ENCODE measurements at places on chromosomes 16 and 17. TPM values are rescaled to one million over a fixed set of nuclear protein-coding genes. Genes with fewer than 3 reads are reported as not detected.

- DNase-seq, result no peak
Observed at GRCh38 chr16:54324716-54325115, 38.1 kb upstream of the IRX3 start.

Gene TBL3
- total RNA-seq, result 47.3 TPM

DNA sequence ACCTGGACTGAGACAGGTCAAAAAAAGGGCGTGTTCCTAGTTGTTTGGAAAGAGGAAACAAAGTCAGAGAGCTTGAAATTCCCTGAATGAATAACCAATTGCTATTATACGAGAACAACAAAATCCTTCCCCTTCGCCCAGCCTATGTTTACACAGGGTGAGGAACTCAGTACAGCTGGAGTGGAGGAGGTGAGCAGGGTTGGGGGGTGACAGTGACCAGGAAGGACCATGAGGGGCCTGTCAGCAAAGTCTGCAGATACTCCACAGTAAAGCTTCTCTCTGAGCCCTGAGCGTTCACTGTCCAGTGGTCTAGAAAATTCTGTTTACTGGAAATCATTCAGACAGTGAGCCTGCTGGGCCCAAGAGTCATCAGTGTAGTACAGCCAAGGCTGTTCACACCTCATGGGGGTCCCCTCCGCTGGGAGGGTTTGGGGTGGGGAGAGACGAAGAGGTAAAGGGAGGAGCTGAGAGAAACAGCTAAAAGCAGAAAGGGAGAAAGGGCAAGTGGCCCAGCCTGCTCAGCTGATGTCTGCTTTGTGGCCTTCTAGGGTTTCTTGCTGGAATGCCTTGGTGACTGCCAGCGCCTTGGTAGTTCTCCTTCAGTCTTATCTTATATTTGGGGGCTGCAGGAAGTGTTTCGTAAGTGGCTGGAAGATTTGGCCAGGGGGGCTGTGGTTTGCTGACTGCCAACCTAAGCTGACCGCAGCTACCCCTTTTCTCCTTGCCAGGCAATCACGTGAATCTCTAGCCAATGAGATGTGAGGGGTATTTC lies 5.7 kb downstream of the DUSP3 start:
- DNase-seq, result no peak

Gene AHSP
- not detected for total RNA-seq

GRCh38 chr17:43018008-43018853 lies 4.0 kb downstream of the VAT1 start:
- peak; percentile 31 for DNase-seq

Gene MAPT
- 1.5 TPM for total RNA-seq

- DNase-seq, result peak; percentile 61
Observed at GRCh38 chr16:86044881-86045590, 146.1 kb downstream of the IRF8 start.
